ENCODE measurements at places on chromosomes 16 and 17.

DNA sequence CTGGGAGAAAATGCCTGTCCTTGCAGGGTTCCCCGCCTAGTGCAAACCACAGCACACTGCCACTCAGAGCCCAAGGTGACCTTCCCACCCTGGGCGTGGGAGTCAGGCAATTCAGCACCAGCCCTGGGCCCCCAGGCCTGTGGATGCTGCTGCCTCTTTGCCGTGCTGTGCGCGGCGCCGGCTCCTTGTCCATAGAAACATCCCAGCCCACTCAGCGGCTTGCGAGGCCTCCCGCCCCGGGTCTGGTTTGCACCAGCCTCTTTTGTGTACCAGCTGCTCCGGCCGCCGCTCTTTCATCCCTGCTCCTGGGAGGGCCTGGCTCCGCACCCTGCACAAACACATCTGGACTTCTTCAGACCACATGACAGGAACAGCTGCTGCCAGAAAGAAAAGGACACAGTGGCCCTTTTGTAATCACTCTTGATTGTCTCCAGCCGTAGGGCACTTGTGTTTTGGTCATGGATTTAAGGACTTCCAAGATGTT, 75.4 kb upstream of the SDK2 start:
- DNase-seq: no peak

- DNase-seq: no peak
These were observed 90.5 kb downstream of the ENGASE start for GRCh38 chr17:79164913-79165695.

GRCh38 chr17:296906-297690, 55.5 kb downstream of the RPH3AL start:
- no peak for DNase-seq

DNA sequence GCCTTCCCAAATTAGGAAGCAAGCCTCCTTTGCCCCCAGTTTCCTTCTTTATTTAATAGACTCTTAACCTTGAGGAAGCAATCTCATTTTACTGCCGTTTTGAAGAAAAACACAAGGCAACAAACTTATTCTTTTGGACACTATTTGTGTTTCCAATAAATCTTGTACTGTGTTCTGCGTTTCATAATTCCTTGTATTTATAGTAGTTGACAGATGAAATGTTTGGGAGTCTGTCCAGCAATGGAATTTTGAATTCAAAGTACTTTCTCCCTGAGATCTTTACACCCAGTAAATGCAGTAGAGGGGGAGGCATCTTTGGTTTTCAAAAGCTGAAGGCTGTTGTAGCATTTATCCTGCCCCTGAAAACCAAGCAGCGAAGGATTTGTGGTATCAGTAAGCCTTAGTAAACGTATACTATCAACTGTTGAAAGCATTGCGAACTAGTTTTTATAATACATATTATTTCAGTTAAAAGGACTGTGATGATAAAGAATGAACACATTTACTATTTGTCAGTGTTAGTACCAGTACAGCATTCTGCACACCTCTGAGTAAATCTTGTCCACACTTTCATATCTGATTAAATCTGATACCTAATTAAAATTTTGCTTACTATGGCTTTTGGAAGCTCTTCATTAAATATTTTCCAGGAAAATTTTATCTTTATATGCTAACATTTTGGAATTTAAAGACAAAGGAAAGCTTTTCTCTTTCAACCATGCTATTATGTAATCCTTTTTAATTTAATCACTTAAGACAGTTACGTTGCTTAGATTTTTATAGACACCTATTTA, 83.1 kb downstream of the TNRC6C start:
- no peak for DNase-seq

DNA sequence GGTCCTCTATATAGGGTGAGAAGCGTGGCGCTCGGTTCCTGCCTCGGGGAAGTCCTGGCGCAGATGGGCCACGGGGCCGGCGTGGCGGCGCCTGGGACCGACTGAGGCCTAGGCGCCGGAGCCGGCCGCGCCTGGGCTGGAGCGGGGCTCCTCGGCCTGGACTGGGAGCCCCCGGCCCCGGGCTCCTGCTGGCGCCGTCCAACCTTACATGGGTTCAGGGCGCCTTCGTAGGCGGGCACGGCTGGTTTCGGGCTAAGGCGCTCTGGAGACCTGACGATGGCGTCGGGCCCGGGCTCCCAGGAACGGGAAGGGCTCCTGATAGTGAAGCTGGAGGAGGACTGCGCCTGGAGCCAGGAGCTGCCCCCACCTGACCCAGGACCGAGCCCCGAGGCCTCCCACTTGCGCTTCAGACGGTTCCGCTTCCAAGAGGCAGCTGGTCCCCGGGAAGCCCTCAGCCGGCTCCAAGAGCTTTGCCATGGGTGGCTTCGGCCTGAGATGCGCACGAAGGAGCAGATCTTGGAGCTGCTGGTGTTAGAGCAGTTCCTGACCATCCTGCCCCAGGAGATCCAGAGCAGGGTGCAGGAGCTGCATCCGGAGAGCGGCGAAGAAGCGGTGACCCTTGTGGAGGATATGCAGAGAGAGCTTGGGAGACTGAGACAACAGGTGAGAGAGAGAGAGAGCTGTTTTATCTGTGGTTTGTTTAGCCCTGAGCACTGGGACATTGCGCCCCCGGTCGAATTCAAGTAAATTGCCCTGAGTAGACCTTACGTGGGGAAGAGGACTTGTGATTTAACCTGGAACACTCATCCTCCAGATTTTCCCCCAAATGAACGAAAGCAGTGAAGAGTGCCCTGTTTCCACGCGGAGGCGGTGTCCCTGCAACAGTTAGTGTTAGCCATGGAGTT, 504 bp downstream of the ZNF263 start:
- no peak for DNase-seq

DNA sequence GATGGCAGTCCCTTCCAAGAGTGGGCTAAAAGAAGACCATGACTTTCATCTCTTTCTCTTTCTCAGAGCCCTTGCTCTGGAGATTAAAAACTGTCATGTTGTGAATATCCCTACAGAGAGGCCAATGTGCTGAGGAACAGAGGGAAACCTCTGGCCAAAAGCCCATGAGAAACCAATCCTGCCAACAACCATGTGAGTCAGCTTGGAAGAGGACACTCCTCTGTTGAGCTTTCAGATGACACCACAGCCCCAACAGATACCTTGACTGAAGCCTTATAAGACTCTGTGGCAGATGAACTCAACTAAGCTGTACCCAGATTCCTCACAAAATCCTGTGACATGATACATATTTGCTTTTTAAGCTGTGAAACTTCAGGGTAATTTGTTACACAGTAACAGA, 19.6 kb downstream of the CPPED1 start:
- DNase-seq: no peak

- DNase-seq: no peak
These were observed 8.3 kb downstream of the TANGO6 start for GRCh38 chr16:68851601-68852000.
